ENCODE measurements at places on chromosomes 13 and 19.

- no peak for DNase-seq
Observed at GRCh38 chr13:112131081-112131712, 64.2 kb downstream of the SOX1 start.

DNA sequence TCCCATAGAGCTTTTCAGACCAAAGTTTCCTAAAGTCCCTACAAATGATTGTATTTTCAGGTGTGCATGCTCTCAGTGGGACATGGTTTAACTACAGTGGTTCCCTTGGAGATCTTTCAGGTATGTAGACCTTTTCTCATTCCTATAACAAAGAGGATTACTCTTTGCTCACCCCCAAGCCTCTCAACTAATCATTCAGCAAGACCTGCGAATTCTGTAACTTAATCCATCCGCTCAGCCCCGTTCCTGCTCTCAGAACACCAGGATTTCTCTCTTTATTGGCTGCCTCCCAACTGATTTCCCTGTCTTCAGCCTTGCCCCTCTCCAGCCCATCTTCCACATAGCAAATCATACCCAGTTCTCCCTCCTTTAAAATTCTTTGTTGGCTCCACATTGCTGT lies 253.6 kb downstream of the MTUS2 start:
- no peak for DNase-seq

- no peak for DNase-seq
Observed at GRCh38 chr19:32580353-32580900, 563 bp upstream of the PDCD5 start.

GRCh38 chr19:2127758-2128157 lies 23.6 kb downstream of the AP3D1 start:
- DNase-seq: no peak

DNA sequence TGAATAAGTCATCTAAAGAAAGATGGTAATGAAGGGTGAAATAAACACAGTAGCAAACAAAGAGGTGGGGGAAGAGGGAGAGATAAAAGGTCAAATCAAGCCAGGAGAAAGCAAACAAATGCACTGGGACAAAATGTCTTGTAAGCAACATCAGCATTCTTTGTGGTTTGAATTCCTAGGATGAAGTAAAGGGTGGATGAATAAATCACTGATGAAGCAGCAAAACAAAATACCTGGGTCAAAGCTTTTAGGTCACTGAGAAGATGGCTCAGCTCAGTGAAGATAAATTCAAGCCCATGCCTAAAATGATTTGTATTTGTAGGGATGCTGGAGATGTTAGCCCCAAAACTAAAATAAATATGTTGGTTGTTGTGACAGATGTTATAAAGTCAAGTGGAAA lies 86.5 kb upstream of the FBXL3 start:
- no peak for DNase-seq
